ENCODE measurements at places on chromosomes 4 and X.
A peak's percentile ranks its signal among the peaks of the same experiment; 100 is the strongest.

DNA sequence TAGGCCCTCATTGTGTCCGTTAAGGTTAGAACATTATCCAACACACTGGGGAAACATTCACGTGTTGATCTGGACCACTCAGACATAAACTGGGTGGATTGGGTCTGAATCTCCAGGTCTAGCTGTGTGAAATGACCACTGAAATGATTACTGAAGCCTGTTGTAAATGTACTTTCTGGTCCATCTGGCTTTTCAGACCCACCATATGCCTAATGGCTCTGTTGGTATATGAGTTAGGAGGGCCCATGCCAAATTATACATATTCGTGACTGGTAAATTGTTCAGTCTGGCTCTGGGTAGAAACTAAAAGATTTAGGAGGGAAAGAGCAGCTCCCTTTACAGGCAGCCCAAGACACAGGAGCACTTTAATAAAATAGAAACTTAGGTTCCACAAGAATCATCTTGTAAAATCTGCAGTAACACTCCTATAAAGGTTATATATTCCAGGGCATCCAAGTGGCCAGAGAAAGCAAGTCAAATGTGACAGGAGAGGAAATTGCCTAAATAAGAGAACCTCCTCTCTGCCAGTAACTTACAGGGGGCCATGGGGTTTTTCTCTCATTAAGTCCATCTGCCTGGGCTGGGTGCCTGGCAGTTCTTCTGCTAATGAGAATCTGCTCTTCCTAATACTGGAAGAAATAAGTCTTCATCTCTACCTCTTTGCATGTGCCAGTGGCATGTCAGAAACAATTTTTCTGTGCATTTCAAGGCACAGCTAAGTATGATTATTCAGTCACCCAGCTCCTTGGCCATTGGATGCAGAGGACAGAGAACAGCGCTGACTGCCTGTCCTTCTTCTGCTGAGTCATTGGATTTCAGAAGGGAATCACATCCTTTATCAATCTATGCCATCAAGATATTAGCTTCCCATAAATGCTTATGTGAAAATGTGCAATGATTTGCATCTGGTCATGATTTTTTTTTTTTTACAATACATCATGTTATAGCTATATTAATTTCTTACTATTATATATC lies 112.6 kb downstream of the GLRA2 start:
- DNase-seq = no peak

DNA sequence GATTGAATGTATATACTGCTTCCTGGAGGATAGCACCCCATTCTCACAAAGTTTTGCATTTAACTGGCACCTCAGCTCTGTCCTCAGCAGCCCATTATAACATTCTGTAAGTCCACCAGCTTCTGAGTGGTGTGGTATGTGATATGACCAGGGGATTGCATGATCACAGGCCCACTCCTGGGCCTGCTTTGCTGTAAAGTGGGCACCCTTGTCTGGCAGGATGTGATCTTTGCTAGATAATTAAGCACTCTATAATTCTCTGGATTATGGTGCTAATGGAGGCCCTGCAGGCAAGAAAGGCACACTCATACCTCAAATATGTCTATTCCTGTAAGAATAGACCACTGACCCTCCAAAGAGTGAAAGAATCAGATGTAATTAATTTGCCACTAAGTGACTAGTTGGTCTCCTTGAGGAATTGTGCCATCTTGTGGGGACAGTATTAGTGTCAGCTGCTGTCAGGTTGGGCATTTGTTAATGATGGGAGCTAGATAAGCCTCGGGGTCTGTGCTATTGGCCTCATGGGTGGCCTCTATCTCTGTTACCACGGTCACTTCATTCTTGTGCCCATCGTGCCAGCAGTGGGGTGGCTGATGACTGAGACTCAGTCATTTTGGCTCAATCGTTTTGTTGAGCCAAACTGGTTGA lies 2.2 kb upstream of the CFI start:
- DNase-seq = peak; percentile 62

DNA sequence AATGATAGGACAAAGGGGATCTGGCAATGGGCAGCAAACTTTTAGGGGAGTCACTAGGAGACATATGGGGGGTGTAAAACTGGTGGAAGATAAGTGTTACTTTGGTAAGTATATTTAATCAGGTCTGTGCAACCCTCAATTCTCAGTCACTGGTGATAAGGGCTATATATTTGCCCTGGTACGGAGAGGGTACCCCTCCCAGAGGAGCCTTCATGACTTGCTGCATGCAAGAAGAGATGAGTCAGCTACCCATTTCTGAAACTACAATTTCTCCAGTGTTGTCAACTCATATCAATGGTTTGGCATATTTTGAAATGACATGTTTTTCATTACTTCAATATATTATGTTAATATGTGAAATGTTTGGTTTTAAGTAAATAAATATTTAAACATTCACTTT lies 14.3 kb downstream of the SMARCAD1 start:
- no peak for DNase-seq

DNA sequence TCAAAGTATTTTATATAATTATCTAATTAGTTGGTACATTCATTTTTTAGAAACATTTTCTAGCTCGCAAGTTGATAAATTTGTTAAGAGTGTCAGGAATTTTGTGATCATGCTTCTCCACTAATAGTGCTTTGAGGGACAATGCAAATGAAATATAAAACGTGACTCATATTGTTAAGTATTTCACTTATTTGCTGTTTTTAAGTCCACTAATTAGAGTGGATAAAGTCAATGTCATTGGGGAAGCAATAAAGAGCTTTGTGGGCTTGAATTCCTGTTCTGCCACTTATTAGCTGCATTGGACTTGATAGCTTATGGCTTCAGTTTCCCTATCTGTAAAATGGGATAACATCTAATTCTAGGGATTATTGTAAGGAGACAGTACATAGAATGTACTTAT lies 26.5 kb upstream of the ANAPC4 start:
- no peak for DNase-seq

GRCh38 chr4:4610672-4611071 lies 68.8 kb upstream of the STX18 start:
- DNase-seq = no peak

DNA sequence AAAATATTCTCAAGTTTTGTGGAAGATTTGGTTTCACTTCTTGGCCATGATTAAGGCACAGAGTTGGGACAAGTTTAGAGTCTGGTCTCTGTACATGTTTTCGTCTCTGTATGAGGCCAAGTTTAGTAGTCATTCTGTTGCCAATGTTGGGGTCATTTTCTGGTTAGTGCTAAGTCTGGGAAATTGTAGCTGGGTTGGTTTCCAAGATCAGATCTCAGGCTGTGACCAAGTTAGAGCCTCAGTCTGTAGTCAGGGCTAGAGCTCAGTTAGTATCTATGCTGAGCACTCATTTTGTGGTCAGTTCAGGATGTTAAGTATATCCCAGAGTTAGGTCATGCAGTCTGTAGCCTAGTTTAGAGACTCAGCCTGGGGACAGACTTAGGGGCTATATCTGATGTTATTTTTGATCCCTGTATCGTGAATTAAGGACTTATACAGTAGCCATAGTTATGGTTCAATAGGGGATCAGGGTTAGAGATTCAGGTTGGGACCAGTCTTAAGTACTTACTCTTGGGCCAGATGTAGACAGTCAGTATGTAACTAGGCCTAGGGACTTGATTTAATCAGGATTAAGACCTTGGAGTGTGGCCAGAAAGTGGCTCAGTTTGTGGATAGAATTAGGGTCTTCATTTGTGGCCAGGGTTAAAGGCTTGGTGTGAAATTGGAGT lies 6.6 kb upstream of the ENOX2 start:
- no peak for DNase-seq

DNA sequence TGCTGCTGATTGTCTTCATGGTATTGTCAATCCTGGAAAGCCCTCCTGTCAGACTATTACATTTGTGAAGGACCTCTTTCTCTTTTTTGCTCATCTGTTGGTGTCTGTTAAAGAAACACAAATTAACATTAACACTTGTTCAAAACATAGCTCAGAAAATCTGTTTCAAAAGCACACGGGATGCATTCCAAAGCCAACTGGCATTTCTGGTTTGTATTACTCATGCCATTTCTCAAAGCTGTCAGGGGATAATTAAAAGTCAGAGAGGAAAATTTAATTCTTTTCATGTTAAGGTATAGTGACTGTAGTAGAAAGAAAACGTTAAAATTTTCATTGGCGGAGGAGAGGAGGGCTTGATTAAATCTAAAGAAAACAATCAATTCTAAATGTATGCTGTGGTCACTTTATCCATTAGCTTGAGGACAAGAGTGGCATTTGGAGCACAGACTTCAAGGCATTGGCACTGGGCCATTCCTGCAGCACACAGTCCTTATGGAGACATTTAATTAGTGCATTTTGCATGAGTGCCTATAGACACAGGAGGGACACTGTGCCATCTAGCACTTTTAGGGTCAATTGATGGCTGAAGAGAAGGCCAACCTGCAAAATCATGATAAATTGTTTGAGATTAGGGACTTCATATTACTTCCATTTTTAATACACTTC lies 21.2 kb upstream of the GLRA2 start:
- DNase-seq = no peak

DNA sequence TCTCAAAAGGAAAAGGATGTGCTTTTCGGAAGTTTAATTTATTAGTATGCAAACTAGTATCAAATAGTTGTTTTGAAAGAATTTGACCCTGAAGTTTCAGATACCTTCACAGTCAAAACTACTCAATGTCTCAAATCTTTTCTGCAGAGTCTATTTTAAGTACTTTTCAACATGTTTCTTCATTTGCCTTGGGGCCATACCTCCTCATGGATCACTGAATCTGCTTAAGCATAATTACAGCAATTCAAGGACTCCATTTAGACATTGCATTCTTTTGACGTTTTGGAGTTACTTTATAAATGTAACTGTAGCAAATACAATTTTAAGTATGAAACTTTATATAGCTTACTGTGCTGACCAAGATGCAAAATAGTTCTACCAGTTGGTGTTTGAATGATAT lies 25.5 kb downstream of the PALLD start:
- no peak for DNase-seq

DNA sequence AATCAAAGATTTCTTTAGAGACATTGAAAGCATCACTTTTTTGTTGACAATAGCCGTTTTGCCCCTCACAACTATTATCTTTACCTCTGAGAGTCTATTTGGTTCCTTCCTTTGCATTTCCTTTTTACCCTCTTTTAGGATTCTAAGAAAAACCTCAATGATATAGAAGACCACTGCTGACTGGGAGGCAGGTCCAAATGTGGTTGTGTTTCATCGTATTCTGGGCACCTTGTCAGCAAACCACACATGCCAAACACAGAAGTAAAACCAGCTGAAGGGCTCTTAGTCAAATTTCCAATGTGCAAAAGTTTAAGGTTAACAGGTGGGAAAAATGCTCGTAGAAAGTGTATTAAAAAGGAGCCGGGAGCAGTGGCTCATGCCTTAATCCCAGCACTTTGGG lies 5.1 kb upstream of the PRMT9 start:
- no peak for DNase-seq

DNA sequence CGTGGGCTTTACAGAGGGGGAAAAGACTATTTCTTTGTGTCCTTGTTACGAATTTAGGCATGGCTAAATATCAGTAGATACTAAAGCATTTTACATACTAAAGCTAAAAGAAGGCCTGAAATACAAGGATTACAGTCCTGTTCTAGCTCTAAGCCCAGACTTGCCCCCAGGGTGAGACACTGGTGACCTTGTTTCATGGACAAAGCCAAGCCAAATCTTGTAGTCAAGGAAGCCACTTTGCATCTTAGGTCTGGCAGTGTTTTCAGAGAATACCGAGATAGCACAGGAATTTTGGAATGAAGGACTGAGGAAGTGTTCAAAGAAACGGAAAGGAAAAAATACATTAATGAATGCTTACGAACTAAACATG lies 733 bp upstream of the G3BP2 start:
- no peak for DNase-seq

GRCh38 chr4:183563874-183564273 lies 59.0 kb downstream of the ING2 start:
- no peak for DNase-seq

DNA sequence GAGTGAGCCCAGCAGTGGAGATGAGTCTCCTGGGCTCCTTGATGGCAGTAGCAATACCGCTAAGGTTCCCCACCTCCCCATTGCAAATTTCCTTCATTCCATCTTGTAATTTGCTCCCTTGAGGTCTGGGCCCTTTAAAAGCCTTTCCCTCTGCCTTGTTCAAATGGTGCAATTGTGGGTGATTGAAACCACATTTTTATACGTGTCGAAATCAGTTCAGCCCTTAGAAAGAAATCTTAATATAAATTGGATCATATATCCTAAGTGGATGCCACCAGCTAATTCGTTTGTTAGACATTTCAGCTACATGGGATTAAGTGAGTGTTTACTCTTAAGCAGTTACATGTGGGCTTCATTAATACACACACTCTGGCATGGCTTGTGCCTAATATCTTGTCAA lies 68.6 kb downstream of the NHS start:
- no peak for DNase-seq

DNA sequence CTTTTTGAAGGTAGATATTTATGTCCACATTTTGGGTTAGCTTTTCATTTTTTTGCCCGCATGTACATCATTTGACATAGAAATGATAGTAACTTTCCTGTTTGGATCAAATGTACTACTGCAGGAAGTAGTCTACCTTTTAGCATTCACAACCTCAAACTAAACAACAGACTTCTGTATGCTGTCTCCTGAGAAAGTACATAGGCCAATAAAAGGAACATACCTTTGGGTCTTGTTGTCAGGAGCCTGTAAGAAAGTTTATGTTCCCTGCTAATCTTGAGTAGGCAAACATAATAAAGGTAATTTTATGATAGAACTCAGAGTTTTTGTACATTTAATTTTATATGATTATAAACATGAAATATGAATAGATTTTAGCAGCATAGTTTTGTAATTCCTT lies 54.2 kb downstream of the STAG2 start:
- DNase-seq = no peak

DNA sequence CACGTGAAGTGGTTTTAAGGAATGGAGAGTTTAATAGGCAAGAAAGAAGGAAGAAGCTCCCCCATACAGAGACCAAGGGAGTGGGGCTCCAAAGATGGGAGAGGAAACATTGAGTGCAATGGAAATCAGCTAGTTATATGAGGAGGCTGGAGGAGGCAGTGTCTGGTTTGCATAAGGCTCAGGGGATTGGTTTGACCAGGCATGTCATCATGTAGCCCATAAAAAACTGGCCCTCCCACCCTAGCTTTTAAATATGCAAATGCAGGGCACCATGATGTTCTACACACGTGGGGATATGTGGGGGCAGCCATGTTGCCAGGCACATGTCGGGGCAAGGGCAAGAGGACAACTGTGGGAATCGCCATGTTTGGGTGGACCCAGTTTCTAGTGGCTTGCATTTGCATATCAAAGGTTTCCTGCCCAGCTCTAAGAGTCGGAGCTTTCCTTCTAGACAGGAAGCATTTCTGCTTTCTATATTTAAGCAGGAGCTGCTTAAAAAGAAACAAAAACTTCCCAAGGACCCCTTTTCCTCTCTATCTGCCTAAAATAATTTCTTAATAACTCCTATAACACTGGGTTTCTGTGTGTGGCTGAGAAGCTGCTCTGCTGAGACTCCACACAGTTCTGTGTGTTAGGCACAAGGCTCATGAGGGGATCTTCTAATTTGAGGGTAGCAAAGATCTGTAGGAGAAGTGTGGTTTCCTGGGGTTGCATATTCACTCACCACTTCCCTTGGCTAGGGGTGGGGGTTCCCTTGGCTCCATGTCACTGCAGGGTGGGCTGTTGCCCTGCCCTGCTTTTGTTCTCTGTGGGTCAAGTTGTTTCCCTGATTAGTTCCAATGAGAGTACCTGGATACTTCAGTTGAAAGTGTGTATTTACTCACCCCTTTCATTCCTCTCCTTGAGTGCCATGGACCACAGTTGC lies 113.5 kb downstream of the VSIG4 start:
- DNase-seq = peak; percentile 67
